ENCODE measurements at places on chromosomes 7 and 10.

GRCh38 chr7:151850491-151851124 is 26.3 kb downstream of the PRKAG2 start:
- no peak for DNase-seq

GRCh38 chr10:66717231-66717981 is 208.4 kb upstream of the LRRTM3 start:
- no peak for DNase-seq

- DNase-seq: no peak
Measured at GRCh38 chr10:77131214-77131613, 506.4 kb downstream of the KCNMA1 start.

DNA sequence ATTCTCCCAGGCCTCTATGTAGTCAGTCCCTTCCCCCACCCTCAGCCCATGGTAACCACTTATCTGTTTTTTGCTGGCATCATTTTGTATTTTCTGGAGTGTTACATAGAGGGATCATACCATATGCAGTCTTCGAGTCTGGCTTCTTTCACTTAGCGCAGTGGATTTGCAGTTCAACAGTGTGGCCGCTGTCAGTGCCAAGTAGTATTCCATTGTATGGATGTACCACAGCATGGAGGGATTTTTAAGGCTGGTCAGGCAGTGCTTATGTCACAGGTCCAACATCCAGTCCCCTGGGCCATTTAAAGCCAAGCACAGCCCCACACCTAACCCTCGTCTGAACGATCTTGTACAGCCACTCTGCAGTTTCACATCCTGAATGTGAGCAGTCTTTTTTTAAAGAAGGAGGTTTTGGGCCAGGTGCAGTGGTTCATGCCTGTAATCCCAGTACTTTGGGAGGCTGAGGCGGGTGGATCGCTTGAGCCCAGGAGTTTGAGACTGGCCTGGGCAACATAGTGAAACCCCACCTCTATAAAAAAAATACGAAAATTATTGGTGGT is 121.8 kb downstream of the CUX1 start:
- no peak for DNase-seq

DNA sequence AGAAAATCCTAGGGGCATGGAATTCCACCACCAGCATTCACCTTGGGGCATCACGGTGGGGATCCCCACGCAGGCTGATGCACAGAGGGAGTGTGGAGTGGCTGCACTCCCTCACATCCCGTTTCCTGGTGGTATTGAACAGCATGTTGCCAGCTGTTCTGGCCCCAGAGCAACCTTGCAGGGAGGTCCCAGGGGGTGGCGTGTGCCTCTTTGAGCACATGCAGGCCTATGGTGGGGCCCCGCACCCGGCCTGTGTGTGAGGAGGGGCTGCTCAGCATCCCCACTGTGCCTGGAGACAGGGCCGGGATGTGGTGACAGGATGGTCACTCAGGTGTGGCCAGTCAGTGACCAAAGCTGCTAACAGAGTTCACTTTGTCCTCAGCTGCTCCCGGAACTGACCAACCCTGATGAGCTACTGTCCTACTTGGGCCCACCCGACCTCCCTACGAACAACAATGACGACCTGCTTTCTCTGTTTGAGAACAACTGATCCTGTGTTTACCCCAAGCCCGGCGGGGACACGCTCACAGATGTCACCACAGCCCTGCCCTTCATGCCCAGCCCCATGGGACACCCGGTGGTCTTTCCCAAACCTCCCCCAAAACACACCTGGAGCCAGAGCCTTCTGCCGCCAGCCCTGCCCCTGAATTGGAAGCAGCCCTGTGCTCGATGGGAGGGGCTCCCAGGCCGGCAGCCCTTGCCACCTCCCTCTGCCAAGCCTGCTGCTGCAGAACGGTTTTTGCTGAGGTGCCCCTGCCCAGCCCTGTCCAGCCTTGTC is 18.7 kb downstream of the ZMIZ2 start:
- no peak for DNase-seq

GRCh38 chr10:51707392-51707791 is 8.0 kb upstream of the CSTF2T start:
- DNase-seq: no peak

- no peak for DNase-seq
Measured at GRCh38 chr10:132157101-132157500, 29.6 kb upstream of the DPYSL4 start.

DNA sequence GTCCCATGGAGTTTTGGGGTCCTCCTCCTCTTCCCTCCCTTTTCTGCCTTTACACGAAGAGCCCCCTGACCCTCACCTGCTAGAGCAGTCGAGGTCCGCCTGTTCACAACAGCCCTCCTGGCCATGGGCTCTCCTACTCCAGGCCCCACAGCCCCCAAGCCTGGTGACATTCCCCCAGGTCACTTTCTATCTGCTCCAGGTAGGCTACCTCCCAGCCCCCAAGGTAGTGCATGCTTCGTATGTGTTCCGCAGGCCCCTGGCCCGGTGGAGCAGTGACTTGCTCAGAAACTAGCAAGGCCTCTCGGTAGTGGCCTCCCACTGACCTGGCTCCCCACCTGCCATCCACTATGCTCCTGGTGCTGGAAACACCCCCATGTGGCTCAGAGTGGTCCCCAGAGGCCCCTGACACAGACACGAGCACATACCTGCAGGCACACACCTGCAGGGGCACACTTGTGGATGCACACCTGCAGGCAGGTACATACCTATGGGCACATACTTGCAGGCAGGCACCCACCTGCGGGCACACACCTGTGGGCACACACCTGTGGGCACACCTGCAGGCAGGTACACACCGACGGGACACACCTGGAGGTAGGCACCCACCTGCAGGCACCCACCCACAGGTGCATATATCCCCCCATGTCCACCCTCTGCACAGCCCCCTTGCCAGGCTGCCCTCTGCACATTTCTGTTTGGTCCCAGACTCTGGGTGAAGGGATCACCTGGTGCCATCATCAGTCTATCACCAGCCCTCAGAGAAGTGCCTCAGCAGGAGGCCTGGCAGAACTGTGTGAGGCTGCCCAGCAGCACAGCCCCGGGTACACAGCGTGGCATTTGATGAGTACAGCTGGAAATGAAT is 322.5 kb downstream of the PTPRN2 start:
- DNase-seq: no peak

GRCh38 chr10:30007406-30007805 is 52.0 kb downstream of the JCAD start:
- no peak for DNase-seq

DNA sequence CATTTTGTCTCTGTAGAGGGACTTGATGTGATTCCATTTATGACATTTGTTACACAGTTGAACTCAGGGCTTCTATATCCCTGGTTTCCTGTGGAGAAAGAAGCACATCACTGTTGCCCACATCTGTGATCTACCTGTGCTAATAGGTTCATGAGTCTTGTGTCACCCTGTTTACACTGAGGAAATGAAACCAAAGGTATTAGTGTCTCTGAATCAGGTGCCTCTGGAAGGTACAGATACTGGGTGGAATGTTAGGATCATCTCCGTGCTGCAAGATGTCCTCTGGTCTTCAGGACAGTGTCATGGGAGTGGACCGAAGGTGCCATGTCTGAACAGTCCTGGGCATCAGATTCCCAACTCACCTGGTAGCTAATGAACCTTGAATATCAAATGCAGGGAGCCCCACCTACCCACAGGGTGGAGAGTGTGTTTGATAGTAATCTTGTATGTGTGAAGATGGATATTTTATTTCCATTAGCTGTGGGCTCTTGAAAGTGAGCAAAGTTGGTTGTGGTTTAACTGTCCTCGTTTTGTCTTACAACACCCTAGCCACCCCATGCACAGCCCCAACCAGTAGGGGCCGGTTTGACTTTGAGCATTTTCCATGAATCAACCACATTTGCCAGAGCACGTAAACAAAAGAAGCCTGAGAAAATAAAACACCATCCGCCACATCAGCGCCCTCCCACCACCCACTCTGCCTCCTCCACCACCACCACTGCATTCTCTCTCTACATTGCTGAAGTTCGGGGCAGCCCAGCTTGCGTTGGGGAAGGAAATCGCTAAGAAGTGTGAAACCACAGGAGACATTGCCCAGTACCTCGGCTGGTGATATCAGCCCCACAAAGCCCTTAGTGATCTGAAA is 40.7 kb downstream of the TARP start:
- peak; percentile 62 for DNase-seq

DNA sequence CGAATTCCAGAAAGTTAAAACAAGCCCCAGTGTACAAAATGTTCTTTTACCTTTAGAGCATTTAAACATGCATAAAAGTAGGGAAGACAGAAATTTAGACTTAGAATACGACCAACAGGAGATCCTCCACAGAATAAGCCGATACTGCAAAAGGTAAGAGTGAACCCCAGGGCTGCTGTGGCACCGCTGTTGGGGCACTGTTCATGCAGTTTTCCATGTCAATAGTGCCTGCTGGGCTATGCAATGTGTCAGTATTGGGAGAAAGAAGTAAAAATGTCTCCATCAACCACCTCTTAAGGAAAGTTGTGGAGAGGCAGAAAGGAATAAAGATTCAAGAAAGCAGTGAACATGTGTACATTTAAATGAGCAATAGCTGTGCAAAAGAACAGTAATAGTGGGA is 326.5 kb upstream of the SEMA3C start:
- no peak for DNase-seq

GRCh38 chr10:130198651-130199050 is 62.5 kb downstream of the GLRX3 start:
- DNase-seq: no peak

Measured in activated CD8-positive, alpha-beta memory T cell treated with anti-CD3 and anti-CD28 coated beads for 1 hour (primary cell).